SJSA1 (cell line): ENCODE measurements at places on chromosomes 3 and 15.

GRCh38 chr15:47736143-47736786 lies 19.0 kb downstream of the SEMA6D start:
- no peaks in the 10 kb centered on the region for H3K27me3 ChIP-seq
- peaks cover 12% of the 10 kb centered on the region for H3K4me1 ChIP-seq
- H3K27ac ChIP-seq: no peak overlapping the region

DNA sequence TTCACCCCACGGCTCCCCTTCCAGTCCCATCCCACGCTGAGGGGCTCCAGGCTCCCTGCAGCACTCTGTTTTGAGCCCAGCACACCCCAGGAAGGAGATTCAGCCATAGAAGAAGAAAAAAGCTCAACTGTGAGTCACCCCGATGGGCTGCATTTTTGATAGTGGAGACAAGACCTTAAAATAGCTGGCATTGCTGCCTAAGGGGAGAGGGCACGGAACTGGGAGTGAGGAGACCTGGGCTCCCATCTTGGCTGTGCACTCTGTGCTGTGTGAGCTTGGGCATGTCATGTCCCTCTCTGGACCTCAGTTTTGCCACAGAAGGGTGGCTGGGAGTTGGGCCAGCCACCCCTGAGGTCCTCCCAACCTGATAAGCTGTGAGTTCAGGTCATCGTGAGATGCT lies 57.2 kb upstream of the SMAD6 start:
- H3K36me3 ChIP-seq: no peaks in the 10 kb centered on the region
- H3K27ac ChIP-seq: peak overlapping the region; percentile 32; the same call in 1 of the 2 replicates
- peaks cover 9% of the 10 kb centered on the region for H3K4me1 ChIP-seq
- H3K27me3 ChIP-seq: no peaks in the 10 kb centered on the region

DNA sequence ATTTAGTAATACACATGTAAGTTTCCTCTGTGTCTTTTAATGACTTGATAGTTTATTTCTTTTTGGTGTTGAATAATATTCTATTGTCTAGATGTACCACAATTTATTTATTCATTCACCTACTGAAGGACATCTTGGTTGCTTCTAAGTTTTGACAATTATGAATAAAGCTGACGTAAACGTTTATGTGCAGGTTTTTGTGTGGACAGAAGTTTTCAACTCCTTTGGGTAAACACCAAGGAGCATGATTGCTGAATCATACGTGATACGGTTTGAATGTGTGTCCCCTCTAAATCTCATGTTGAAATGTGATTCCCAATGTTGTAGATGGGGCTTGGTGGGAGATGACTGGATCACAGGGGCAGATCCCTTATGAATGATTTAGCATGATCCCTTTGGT lies 21.5 kb downstream of the SPESP1 start:
- H3K4me3 ChIP-seq: no peak overlapping the region
- H3K36me3 ChIP-seq: no peaks in the 10 kb centered on the region
- no peaks in the 10 kb centered on the region for H3K4me1 ChIP-seq
- no peak overlapping the region for H3K27ac ChIP-seq
- peaks cover 3% of the 10 kb centered on the region; the same call in 1 of the 2 replicates for H3K27me3 ChIP-seq
- no peak for DNase-seq

DNA sequence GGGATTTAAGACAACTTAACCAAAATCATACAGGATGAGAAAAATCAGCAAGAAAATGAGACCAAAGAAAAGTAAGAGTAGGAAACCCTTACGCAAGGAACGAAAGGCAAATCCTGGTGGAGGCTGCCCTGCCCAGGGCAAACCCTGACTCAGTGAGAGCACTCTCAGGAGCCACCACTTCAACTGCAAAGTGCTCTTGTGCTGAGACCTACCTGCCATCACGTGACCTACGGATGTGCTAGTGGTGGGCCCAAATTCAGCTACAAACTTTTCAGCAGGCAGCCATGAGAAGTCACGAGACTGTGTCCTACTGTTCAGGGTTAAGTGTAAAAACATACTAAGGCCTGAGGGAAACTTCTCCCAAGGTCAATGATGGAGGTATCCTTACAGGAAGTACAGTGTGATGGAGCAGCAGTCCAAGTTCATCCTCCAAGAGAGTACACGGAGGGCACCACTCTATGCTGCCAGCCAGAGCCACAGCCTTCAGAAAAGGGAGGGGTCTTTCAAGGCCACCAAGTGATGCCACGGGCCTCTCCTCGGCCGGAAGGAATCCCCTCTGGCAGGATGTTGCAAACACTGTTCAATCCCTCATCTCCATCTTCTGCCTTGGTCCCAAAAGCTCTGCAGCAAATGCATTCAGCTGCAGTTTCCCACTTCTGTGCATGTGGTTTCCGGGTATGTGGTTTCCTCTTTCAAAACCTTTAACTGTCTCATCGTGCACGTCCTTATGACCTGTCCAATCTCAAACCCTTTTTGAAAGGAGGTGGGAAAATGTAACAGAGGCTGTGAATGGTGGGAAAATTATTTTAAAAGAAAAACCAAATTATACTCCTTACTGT lies 9.5 kb downstream of the CHSY1 start:
- H3K27ac ChIP-seq: peak overlapping the region; percentile 24; the same call in 1 of the 2 replicates
- H3K27me3 ChIP-seq: no peaks in the 10 kb centered on the region
- no peak for DNase-seq
- no peak overlapping the region for H3K4me3 ChIP-seq
- H3K4me1 ChIP-seq: peaks cover 40% of the 10 kb centered on the region

GRCh38 chr3:46479696-46480095 lies 15.0 kb upstream of the LTF start:
- no peak overlapping the region for H3K4me3 ChIP-seq
- H3K4me1 ChIP-seq: peaks cover 32% of the 10 kb centered on the region
- no peak for DNase-seq
